ENCODE measurements at places on chromosomes 4 and X.
A peak's percentile ranks its signal among the peaks of the same experiment; 100 is the strongest.

GRCh38 chr4:37999965-38000364 is 39.8 kb downstream of the PTTG2 start:
- peaks cover 14% of the 10 kb centered on the region for H3K4me1 ChIP-seq
- no peaks in the 10 kb centered on the region for H3K36me3 ChIP-seq
- H3K4me3 ChIP-seq, result no peak overlapping the region
- no peak overlapping the region for H3K27ac ChIP-seq

DNA sequence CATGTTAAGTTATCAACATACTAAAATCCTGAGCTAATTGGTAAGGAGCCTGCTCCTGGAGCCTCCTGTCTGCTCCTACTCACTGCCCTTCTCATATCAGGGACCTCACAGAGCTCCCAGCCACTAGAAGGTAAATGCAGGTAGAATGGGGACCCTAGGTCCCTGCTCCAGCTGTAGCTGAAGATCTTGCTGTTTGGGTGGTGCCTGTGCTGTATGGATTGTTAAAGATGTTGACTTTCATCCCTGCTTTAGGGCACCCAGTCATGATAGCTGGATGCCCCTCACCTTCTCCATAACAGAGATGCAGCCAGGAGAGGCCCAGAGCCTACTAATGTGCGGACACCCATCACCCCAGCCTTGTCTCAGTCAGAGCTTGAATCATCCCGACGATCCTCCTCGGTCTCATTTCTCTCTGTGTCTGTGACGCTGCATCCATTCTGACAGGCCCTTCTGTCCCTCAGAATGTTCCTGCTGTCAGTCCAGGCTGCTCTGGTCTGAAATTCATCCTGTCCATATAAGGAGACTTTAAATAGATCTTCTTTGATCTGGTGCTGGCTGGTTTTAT is 341.7 kb upstream of the GATB start:
- no peaks in the 10 kb centered on the region for H3K27me3 ChIP-seq
- peak overlapping the region; percentile 47 for H3K27ac ChIP-seq
- no peaks in the 10 kb centered on the region for H3K36me3 ChIP-seq

DNA sequence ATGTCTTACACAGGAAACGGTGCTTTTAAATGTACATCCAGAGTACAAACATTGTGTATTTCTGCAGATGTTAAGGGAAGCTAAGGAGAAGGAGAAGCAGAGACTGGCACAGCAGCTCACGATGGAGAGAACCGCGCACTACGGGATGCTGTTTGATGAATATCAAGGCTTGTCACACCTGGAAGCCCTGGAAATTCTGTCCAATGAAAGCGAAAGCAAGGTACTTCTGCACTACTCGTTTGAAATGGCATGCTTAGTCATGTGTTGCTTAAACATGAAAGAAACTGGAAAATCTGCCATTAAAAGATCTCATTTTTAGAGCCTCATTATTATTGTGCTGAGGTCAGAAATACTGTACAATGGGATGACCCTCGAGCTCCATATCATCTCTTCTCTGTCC is 47.2 kb downstream of the FAM114A1 start:
- H3K27ac ChIP-seq, result no peak overlapping the region
- H3K27me3 ChIP-seq, result no peaks in the 10 kb centered on the region
- no peak overlapping the region for H3K4me3 ChIP-seq
- no peak for DNase-seq

DNA sequence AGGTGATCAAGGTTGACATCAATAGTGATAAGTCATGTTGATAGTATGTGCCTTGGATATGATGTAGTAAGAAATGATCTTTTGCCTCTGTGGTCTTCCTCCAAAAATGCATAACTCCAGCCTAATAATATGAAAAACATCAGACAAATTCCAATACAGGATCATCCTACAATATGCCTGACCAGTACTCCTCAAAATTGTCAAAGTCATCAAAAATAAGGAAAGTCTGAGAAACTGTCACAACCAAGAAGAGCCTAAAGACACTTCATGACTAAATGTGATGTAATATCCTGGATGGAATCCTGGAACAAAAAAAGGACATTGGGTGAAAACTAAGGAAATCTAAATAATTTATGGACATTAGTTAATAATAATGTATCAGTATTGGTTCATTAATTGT is 50.3 kb upstream of the LCORL start:
- no peaks in the 10 kb centered on the region for H3K36me3 ChIP-seq
- H3K27me3 ChIP-seq, result no peaks in the 10 kb centered on the region
- no peak overlapping the region for H3K27ac ChIP-seq

DNA sequence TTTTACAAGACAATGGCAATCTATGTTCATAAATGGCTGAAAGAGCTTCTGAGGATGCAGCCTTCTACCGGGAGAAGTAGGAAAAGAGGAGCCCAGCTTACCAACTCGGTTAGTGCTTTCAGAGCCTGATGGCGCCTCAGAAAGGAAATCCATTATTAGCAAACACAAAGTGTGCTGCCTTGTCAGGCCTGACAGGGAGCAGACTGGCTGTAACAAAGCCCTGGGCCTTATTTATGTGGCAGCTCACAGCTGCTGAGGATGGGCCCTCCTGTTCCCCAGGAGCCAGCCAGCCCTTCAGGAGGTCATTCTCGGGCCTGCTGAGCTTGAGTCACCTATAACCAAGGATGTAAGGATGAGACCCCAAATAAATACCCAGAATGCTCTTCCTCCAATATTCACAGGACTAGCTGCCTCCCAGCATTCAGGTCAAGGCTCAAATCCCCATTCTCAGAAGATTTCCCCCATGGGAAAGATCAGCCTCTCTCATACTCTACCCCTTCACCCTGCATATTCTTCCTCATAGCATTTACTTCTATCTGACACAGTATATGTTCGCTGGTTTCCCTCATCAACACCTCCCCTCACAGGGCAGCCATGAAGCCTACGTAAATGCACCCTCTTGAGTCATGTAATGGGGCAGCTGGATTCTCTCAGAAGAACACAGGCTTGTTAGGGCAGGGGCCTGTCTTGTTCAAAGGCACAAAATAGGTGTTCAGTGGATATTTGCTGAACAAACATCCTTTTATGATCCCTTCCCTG is 227.0 kb upstream of the RASGEF1B start:
- no peak overlapping the region for H3K4me3 ChIP-seq
- H3K36me3 ChIP-seq, result no peaks in the 10 kb centered on the region
- no peak overlapping the region for H3K27ac ChIP-seq
- no peaks in the 10 kb centered on the region for H3K4me1 ChIP-seq
- no peaks in the 10 kb centered on the region for H3K27me3 ChIP-seq
- no peak for DNase-seq
